Left cardiac atrium (tissue), 4 donors: ENCODE measurements at places on chromosomes 12 and 14. TPM values are rescaled to one million over a fixed set of nuclear protein-coding genes. Genes with fewer than 3 reads are reported as not detected.

DNA sequence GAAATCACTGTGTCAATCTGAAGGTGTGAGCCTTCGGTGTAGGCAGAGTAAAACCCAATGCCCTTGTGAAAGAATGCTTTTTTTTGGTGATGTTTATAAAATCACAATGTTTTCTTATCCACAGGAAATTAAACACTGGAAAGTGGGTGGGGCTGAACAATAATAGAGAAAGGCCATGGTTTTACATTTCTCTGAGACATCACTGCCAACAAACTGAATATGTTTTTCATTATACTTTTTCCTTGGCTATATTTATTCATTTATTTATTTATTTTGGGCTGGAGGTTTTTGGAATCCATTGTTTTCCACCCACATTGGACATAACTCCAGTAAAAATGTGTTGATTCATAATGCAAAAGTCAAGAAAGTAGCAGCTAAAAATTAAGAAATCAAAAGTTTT is 16.9 kb downstream of the LRRK2 start:
- no peak for DNase-seq

- no peak for DNase-seq
Measured at GRCh38 chr14:80781972-80782367, 159.6 kb downstream of the CEP128 start.

DNA sequence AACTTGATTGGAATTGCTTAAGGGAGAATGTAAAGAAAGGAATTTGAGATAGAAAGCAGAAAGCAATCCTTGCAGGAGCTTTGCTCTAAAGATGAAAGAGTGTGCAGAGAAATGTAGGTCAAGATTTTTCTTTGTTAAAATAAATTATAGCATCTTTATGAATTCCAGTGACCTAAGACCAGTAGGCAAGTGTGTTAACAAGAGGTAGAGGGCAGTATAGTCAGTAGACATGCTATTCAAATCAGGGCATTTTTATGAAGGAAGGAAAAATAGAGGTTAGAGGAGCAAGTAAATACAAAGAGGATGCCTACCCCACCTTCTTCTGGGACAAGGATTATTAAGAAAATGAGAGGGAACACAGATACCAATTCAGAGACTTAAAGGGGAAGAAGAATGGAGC is 148.5 kb downstream of the PLCZ1 start:
- DNase-seq: no peak

GRCh38 chr14:42299692-42300091 is 693.0 kb downstream of the LRFN5 start:
- DNase-seq: no peak

The PFDN5 gene
- total RNA-seq: 377 TPM

The TMEM179 gene
- total RNA-seq: 0.24 TPM

DNA sequence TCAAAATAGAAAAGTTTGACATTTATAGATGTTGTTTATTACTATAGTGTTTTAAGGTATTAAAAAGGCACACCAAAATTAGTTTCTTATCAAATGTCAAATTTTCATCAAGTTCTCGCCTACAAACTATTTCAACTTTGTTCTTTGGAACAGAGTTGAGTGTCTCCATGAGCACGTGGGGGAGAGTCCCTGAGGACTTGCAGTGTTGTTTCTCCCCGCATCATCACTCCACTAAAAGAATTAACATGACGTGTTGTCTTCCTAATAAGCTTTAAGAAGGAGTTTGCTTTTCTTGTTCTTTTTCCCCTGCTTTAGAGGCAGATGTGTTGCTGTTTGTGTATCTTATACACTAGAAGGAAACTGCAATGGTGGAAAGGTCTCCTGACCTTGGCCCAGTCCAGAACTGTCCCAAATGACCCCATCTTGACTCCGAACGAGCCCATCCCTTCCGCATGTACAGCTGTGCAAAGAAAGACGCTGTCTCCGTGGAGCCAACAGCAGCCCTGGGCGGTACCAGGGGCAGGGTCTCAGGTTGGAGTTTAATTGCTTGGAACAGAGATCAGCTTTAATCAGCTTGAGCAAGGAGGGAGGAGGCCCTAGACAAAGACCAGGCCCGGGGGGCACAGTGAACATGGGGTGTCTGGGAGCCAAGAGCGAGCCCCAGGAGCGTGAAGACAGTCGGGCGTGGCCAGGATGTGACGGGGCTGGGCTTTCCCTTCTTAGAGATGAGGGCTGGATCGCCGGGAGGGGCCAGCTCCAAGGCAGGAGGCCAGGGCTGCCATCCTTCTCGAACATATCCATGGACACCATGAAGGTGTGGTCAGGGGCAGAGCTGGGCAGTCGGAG is 215.4 kb upstream of the RTL1 start:
- DNase-seq: peak; percentile 12
